ENCODE measurements at places on chromosomes 3 and 15.

DNA sequence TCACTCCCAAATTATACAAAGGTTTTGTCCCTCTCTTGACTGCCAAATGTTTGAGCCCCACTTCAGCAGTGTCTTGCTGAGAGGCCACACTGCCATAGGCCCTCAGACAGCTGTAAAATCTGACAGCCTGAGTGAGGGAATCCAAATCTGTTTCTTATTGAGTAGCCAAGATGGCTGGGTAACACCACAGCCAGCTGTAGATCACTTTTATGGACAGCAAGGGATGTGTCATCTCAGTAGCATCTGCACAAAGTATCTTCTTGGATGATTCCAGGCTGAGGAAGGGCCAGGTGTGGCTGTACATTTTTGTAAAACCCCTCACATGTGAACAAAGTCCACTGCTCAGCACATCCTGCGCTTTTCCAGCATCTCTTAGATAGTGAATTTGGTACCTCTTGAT, 237.0 kb upstream of the LRTM1 start:
- no peak for DNase-seq

DNA sequence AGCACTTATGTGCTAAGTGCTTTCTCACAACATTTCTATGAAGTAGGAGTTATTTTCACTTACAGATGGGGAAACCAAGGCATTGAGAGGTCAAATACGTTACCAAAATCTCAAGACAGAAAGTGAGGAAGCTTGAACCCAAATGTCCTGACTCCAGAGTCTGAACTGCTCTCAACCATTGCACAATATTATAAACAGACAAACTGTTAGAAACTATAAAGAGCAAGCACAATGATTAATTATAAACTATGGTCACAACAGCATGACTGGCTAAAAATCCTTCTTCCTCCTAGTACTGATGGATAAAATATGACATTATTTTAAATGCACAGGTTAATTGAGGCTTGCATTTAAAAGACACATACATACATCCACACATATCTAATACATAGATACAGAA, 77.9 kb upstream of the ASB14 start:
- no peak for DNase-seq

DNA sequence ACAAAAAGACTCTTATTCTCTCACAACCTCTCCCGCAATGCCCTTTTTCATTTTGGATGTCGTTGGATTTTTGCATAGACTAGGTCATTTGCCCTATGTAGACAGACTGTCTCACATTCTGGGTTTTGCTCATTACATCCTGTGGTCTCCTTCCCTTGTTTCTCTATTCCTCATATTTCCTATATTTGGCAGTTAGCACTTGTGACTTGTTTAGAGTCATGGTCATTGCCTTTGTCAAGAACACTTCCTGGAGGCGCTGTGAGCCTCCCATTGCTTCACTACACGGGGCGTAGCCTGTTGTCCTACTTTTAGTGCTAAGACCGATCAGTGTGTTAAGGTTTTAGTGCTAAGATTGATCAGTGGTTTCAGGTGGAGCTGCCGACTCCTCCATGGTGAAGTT, 16.1 kb upstream of the TATDN2 start:
- DNase-seq: no peak

- no peak for DNase-seq
Measured at GRCh38 chr3:126937973-126938372, 44.9 kb upstream of the PLXNA1 start.

DNA sequence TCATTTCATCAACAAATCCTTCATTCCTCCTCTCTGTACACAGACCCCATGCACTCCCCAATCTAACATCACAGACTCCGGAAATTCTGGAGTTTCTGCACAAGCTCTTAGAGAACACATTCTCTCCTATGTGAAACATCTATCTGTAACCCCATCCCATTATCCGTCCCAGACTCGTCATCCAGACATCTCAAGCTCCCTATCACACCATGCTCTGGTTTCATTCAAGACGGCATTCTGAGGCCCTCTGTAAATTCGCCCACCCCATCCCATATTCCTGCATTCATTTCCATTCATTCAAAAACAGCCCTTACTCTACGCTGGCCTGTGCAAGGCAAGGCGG, 575 bp downstream of the LEO1 start:
- DNase-seq: no peak

GRCh38 chr15:31606931-31607497, 280.4 kb downstream of the KLF13 start:
- no peak for DNase-seq

- DNase-seq: no peak
Measured at GRCh38 chr3:142952272-142953193, 10.9 kb downstream of the PAQR9 start.
